Choroid plexus epithelial cell (primary cell): ENCODE measurements at places on chromosomes 4 and X.
A peak's percentile ranks its signal among the peaks of the same experiment; 100 is the strongest.

DNA sequence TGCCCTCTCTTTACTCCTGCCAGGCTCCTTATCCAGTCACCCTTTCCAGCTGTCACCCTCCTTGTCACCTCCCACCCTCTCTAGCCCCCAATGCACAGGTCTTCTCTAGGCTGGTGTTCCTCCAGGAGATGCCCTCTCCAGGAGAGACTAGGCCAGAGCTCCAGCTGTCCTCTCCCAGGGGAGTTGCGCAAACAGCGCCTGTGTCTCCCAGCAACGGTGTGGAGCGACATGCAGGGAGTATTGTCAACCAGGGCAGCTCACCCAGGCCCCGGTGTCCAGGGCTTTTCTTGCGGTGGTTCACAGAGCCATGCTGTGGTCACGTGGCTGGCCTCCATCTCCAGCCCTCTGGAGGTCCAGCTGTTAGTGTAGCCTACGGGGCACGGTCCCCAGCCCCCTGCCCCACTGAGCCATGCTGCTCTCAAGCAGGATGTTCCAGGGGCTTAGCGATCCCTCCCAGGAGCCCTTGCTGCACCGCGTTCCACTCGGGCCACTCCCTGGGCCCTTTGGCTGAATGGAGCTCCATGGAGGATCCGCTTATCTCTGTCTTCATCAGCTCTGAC is 34.8 kb downstream of the CCNQ start:
- peak; percentile 10 for DNase-seq

DNA sequence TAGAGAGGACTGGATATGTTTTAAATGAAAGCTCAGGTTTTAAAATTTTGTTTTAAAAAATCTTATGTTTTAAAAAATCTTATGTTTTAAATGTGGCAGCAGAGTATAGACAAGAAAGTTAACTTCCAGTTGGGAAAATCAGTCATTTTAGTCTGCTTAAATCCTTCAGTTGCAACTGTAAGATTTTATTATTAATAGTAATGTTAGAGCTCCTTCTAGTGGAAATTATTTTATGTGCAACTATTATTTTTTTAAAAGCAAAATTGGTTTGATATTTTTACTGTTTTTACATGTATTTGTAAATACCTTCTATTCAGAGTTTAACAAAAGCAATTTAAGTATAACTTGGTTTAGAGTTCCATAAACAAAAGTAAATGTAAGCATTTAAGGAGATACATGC is 8.5 kb upstream of the NUDT6 start:
- peak; percentile 51 for DNase-seq

- peak; percentile 89 for DNase-seq
Observed at GRCh38 chr4:95124906-95125504, 367.2 kb downstream of the BMPR1B start.

- DNase-seq: no peak
Observed at GRCh38 chrX:39170464-39170863, 369.2 kb downstream of the MID1IP1 start.

GRCh38 chrX:153029875-153030274 is 26.4 kb upstream of the PNMA3 start:
- peak; percentile 1 for DNase-seq
